ENCODE measurements at places on chromosomes 6 and 20.

DNA sequence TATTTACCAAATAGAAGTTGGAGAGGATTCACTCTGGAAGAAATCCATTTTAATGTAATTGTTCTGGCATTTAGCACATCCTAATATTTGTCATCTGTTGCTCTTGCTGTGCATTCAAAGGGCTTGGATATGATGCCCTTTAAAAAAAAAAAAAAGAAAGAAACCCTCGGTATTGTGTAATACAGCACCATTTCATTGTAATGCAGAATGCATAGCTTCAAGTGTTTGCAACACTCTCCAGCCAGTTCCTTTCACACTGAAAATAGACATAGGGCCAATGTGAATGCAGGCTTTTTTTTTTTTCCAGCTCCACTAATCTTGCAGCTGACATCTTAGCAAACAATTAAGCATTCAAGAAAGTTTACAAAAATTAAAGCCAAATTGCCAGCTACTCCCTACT lies 197.4 kb upstream of the POU3F2 start:
- no peak for DNase-seq

DNA sequence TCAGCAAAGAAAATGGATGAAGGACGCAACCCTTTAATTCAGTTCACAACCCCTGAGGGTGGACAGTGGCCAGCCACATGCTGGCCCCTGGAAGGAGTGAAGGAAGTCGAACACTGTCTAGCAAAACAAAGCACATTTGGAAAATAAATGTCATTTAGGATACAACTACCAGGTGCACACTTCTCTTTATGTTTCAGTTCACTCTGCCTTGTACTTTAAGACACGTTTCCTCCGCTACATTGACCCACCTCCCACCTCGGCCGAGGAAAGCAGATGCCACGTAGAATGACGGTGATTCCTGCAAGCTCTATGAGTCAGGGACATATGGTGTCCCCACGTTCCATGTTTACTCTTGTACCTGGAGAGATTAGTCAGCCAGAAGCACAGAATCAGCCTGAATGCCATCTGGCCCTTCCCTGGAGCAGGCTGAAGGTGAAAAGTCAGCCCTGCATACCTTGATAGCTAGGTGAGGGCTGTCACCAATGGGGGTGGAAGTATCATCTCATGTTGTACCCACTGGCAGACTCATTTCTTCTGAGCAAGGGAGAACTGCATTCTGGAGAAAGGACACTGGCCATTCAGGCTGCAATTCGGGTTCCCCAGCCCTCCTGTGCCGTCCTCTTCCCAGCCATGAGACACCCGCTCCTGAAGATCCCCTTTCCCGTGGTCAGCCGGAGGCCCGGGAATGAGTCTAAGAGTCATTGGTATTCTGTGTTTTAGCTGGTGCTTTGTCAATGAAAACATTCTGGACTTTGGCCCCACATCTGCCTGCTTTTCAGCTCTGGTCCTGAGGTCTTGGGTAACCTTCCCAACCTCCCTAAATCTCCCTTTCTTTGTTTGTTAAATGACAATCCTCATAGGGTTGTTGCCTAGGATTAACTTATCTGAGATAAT lies 60.6 kb downstream of the FOXA2 start:
- DNase-seq, result no peak

- no peak for DNase-seq
Measured at GRCh38 chr6:122752459-122752858, 27.1 kb upstream of the FABP7 start.

DNA sequence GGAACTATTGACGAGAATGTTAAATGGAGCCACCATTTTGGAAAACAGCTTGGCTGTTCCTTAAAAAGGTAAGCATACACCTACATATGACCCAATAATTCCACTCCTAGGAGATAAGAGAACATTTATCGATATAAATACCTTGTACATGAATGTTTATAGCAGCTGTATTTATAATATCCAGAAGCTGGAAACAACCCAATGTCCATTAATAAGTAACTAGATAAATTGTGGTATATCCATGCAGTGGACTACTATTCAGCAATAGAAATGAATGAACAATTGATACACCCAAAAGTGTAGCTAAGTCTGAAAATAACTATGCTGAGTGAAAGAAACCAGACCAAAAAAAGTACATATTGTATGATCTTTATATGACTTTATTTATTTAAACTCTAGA lies 42.2 kb upstream of the ADIG start:
- DNase-seq, result no peak

DNA sequence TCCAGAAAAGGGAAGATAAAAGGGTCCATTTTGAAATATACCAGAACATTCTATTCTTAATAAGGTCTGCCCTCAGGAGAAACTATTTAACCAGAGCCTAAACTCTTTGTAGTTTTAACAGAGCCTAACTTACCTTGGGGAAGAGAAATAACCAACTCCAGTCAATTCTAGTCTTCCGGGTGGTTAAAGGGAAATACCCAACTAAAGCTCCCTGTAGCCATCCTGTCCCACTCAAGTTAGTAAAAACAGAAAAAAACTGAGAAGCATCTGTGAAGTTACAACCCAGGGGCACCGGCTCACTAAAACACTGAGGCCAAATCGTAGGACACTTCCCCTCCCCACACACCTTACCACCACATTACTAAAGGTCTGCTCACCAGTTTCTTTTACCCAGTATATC lies 23.7 kb downstream of the CEP85L start:
- no peak for DNase-seq

GRCh38 chr6:16316741-16317251 lies 78.4 kb downstream of the GMPR start:
- peak; percentile 27 for DNase-seq

- no peak for DNase-seq
Measured at GRCh38 chr6:132969196-132969595, 154.8 kb downstream of the RPS12 start.

DNA sequence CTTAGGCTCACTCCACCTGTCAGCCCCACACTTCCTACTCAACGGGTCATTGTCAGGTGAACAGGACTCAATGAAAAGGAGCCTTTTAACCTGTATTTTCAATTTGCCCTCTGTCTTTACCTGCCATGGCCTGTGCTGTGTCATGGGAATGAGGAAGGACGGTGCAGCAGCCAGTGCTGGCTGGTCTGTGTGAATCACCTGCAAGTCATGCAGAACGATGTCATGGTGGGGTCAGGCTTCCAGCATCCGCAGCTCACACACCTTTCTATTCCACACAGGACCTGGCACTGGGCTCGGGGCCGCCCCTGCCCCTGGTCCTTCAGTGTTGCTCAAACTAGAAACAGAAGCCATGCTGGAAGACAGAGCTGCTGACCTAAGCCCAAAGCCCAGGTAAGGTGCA lies 188.7 kb upstream of the GMDS start:
- no peak for DNase-seq

- peak; percentile 57 for DNase-seq
Measured at GRCh38 chr6:2245877-2246863, 765 bp upstream of the GMDS start.

DNA sequence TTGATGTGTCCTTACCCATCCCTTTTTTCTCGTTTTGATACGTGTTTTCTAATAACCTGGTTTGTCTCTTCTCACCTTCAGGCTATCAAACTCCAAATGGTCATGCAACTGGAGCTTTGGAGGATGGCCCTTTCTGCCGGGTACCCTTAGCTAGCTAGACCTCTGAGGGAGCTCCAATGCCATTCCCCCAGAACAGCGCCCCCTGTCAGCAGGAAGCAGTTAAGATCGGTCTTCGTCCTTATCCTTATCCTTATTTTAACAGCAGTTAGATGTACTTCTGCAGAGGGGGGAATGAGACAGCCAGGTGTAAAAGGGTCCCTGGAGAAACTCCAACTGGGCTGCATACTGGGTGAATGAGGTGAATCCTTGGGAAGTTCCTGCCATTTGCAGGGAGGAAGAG lies 37.2 kb downstream of the SEL1L2 start:
- DNase-seq, result no peak

DNA sequence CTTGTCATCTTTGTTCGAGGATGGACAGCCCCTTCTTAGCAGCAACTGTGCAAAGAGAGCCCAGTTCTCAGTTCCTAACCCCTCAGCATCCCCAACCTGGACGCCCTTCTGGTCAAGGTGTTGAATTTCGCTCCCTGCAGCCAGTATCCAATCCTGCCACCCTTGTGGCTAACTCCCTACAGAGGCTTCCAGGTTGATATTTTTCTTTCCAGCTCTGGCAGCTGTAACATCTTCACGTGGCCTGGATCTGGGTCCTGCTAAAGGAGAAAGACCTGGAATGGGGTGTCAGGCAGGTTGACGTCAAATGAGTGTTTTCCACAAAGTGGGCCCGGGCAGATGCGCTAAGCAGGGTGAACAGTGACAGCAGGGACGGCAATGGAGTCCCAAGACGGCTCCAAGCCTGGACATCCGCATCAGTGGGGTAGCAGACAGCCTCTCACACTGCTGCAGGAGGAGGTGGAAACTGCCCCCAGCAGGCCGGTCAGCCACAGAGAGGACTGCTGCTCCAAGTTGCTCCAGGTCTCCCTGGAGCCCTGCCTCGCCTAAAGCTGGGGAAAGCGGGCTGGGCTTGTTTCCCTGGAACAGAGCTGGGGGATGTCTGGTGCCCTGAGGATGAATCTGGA lies 1.0 kb upstream of the YTHDF1 start:
- no peak for DNase-seq

DNA sequence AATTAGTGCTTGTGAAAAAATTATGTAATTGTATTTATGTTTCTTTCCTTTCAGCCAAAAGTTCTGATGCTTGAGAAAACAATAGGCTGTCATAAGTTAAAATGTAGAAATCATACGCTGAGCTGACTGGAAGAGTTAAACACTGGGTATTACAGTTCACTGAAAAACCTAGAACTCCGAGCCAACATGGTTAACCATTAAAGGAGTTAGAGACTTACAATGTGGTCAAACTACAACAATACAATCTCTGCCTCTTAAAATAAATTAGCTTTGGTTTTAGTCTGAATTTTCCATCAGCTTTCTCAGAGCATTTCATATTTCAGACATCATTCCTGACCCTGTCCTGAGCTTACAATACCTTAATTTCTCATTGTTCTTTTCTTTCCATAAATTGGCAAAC lies 91.0 kb downstream of the COL12A1 start:
- DNase-seq, result no peak

GRCh38 chr6:121430514-121431460 lies 4.7 kb upstream of the GJA1 start:
- no peak for DNase-seq

- DNase-seq, result peak; percentile 27
Measured at GRCh38 chr6:7112741-7113313, 5.1 kb downstream of the RREB1 start.

DNA sequence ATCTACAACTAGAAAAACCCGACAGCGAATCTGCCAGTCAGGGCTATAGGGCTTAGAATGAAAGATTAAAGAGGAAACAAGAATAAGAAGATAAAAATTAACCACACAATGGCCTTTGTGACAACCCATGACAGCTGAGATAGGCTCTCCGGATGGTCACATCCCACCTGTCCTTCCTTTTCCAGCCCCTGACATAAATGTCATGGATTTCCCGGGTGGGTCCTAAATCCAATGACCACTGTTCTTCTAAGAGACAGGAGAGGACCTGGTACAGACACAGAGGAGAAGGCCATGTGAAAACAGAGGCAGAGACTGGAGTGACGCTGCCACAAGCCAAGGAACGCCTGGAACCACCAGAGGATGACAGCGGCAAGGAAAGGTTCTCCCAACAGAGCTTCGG lies 41.8 kb downstream of the ATXN1 start:
- no peak for DNase-seq

GRCh38 chr20:8018958-8019245 lies 659 bp downstream of the TMX4 start:
- peak; percentile 69 for DNase-seq

GRCh38 chr6:27295301-27296079 lies 16.6 kb downstream of the POM121L2 start:
- DNase-seq, result no peak

DNA sequence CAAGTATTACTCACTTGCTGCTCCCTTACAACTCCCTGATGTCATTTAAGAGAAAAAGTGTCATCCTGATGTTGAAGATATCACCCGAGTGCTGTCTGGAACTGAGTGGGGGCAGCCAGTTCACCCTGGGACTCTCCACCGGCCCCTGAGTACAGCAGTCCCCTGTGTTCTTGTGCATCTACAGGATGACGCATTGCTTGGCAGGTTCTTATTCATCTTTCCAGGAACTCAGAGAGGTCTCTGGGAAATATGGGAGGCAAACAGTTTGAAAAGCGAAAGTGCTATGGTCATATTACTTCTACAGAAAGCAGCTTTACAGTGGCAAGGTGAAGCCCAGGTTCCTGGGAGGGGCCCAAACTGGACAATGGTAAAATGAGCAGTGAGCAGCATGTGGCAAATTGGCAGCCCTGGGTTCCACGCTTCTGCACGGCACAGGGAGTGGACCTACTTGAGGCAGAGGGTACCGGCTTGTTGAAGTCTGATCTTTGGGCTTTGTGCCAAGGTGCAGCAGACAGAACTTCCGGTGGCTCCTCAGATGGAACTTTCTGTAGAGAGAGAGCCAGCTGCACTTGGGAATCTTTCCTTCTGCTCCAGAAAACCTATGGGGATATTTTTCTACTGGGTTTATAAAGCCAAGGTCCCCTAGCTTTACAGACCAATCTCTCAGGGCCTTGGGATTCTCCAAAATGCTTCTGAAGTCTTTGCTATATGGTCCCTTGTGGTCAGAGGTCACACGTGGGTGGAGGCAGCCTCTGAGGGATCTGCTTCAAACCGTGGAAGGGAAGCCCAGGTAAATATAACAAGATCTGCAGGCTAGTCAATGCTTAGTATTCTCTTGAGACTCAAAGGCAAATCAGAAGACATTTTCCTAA lies 128.3 kb downstream of the MAP3K7 start:
- DNase-seq, result peak; percentile 83

DNA sequence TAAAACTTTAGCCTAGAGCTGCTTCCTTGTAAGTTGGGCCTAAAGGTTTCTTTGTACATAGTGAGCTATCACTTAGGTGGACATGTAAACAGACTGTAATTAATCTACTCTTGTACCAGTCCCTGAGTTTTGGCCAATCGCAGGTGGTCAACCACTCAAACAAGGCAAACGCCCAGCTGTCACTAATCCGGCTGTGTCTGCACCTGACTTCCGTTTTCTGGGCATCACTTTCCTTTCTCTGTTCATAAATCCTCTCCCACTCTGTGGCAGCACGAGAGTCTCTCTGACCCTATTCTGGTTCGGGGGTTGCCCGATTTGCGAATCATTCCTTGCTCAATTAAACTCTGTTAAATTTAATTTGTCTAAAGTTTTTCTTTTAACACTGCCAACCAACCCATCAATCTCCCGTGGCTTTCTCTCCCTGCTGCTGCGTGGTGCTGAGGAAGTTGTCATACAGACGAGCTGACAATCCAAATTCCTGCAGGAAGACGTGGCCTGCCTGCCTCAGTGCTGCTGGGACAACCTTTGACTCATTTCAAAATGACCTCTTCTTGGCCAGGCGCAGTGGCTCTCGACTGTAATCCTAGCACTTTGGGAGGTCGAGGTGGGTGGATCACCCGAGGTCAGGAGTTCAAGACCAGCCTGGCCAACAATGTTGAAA lies 206.3 kb downstream of the QKI start:
- no peak for DNase-seq

DNA sequence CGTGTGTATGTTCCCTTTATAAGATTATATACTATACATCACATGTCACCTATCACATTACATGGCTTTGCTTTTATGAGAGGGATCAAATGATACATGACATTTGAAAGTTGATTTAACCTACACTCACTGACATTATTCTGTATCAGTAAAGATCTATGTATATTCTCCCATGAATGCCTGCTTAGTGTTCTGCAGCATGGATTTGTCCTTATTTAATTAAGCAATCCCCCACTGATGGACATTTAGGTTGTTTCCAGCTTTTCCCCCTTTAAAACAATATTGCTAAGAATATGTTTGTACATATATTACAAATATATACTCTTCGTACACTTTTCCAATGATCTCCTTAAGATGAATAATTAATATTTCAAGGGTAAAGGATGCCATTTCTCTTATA lies 297.4 kb downstream of the TFAP2C start:
- no peak for DNase-seq

GRCh38 chr6:151010071-151010470 lies 144.6 kb downstream of the MTHFD1L start:
- no peak for DNase-seq
